NCI-H2107 (cell line): ENCODE measurements at places on chromosomes 7 and 10.
A peak's percentile ranks its signal among the peaks of the same experiment; 100 is the strongest.

DNA sequence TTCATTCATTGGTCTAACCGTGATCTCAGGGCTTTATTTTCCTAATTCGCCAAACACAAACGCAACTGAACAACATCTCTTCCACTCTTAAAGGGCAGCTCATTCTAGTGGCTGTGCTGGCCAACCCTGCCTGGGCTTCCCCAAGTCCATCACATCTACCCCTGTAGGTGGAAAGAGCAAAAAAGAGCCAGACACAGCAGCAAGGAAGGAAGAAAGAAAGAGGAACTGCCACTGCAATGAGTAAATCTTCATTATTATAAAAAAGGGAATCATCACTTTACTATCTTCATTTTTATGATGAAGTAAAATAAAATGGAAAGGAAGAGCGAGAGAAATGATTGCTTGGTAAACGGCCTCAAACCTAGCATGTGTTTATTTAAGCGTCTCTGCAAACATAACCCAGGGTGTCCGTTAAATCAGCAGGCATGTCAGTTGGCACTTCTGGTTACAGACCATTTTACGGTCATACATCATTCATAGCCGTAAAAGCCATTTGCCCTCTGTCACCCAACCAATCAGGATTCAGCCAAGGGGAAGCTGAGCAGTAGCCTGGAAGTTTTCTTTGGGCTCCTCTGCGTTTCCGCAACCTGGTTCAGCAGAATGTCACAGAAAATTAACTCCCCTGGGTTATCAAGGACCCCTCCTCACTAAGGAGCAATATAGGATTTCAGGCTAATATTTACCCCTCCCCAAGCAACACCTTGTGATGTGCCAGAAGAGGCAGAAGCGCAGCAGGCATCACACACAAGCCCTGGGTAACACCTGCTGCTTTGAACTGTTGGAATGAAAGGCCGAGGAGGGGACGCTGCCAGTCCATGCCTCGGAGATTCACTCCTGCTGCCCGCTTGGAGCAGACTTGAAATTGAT is 234.0 kb downstream of the SNX10 start:
- DNase-seq = no peak

GRCh38 chr10:26085549-26085948 is 131.0 kb upstream of the GAD2 start:
- DNase-seq = no peak

GRCh38 chr10:96450529-96451207 is 63.1 kb downstream of the TLL2 start:
- peak; percentile 3 for DNase-seq

DNA sequence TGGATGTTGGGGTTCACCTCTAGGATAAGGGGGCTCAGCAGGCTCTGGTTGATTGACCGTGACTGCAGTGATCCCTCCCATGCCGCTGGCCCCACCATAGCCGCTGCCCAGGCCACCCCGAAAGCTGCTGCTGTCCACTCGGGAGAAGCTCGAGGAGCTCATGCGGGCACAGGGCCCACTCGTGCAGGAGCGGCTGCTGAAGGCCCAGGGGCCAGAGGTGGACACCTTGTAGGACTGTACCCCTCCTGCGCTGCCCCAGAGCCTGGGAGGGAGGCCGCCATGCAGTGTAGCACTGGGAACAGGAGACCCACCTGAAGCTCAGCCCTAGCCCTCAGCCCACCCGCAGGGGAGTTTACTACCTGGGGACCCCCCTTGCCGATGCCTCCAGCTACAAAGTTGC is 70.0 kb downstream of the CHRM2 start:
- DNase-seq = no peak

- DNase-seq = no peak
Measured at GRCh38 chr10:80535671-80536360, 1.9 kb upstream of the SH2D4B start.

GRCh38 chr10:5281356-5281755 is 83.4 kb upstream of the UCN3 start:
- DNase-seq = no peak

DNA sequence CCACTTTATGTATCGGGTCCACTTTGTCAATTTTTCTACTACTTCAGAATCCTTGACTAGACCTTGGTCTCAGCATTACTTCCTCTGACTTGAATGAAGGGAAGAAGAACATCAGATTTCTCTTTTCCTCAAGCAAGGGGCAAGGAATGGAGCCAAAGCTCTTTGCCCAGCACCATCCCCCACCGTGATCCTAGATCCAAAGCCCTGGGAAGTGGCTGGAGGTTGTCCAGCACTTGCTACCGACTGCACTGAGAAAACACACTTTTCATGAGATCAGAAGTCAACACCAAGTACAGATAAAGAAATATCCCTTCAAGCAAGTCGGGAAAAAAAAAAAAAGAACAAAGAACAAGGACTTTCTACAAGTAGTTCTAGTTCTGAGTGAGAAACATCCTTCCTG is 102.1 kb upstream of the DDC start:
- no peak for DNase-seq

GRCh38 chr10:78407009-78407711 is 373.5 kb downstream of the RPS24 start:
- peak; percentile 9 for DNase-seq

- DNase-seq = no peak
Measured at GRCh38 chr10:93186653-93187052, 113.0 kb downstream of the CYP26A1 start.

- no peak for DNase-seq
Measured at GRCh38 chr10:116096526-116096925, 176.5 kb downstream of the GFRA1 start.

GRCh38 chr7:29623973-29624372 is 60.3 kb downstream of the PRR15 start:
- no peak for DNase-seq

GRCh38 chr7:105014693-105015389 is 836 bp downstream of the KMT2E start:
- DNase-seq = peak; percentile 16

DNA sequence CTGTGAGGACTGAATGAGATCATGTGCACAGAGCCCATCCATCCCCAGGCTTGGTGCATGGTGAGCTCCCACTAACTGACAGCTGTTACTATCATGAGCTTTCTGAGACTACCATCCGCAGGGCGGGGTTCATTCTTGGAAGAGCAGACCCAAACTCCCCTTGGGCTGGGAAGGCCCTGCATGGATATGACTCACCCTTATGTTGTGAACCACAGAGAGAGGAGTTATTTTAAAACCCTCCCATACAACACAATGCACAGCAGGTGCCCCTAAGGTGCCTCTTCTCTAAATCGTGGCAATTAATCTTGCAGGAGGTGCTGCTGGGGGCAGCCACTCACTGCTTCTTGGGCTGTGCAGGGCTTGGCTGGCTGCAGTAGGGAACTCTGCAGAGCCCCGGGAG is 219.1 kb downstream of the GFRA1 start:
- no peak for DNase-seq

DNA sequence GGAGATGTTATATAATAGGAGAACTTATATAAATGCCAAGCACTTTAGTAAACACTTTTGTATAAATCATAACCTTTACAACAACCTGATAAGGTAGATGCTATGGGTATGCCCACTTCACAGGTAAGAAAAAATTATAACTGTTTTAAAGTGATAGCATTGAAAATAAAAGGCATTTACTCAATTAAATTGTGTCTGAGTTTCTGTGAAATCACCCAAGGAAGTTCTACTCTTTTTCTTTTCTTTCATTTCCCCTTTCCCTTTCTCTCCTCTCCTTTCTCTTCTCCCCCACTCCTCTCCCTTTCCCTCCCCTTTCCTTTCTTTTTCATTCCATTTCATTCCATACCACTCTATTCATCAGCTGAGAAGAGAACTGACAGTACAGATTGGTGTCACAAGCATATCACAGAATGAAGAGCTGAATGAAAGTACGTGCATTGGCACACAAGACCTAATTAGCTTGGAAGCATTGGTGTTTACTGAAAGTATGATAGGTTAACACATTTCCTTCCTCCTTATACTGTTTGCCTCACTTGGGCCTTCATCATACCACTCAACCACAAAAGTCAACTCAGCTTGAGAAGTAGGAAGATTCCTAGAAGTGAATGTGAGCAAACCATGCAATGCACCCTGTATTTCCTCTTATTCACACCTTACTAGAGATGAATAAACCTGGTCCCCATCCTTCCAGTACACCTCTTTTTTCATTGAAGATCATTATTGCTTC is 117.9 kb upstream of the AGR3 start:
- DNase-seq = no peak

DNA sequence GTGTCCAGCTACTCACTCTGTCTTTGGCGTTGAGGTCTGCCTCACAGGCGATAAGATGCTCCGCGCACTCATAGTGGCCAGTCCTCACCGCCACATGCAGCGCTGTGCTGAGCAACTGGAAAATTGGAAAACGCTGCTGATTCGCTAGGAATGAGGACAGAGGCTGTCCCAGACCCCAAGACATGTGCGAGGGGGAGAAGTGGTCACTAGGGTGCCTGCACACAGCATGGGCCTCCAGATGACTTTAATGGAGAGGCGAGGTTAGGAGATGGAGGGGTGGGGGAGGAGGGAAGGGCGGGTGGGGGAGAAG is 5.2 kb downstream of the ANKRD1 start:
- no peak for DNase-seq

DNA sequence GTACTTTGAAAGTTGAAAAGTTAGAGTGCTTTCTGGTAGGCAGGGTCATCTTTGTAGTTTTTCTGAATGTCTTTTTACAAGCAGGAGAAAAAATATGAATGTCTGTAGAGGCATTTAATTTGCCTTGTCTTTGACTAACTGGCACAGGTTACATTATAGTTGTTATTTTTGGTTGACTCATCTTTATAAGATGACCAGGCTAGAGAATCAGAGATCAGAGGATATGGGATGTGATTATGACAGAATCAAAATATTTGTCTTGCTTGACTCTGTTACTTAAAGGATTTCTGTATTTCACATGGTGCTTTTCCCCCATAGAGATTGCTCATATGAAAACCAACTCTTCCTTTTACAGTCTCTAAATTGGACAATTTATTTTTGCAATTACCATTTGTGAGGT is 2.4 kb downstream of the ZMYND11 start:
- no peak for DNase-seq

GRCh38 chr7:115662120-115662519 is 368.4 kb downstream of the TFEC start:
- no peak for DNase-seq

- DNase-seq = no peak
Measured at GRCh38 chr10:17512341-17513001, 58.1 kb upstream of the ST8SIA6 start.

- DNase-seq = no peak
Measured at GRCh38 chr10:122587098-122587760, 26.7 kb downstream of the DMBT1 start.

GRCh38 chr7:51324206-51324898 is 7.7 kb upstream of the COBL start:
- DNase-seq = peak; percentile 36

DNA sequence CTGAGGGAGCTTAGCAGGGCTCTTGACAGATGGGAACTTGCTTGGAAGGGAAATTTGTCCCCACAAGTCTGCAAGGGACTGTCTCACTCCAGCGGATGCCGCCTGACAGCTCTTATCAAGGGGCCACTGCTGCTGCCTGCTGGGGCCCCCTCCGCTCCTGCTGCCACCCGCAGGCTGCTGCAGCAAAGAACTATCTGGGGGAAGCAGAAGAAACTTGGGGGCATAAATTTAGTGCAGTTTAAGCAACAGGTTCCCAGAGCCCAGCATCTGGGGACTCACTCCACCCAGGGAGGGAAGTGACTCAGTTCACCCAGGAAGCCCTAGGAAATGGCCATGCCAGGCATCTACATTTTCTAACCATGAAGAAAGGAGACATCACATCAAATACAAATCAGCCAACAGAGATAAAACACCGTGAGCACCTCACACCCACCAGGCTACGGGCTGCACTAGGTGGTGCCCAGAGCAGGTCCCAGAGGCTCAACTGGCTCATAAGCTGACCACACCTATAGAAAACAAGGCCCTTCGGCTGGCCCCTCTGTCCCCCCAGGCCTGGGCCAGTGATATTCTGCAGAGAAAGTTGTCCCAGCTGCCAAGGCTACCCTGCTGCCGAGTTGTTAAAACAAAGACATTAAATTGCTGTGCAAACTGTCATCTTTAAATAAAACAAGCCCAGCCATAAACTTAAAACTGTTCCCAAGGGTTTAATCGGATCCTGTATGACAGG is 3.7 kb downstream of the RGS10 start:
- no peak for DNase-seq

DNA sequence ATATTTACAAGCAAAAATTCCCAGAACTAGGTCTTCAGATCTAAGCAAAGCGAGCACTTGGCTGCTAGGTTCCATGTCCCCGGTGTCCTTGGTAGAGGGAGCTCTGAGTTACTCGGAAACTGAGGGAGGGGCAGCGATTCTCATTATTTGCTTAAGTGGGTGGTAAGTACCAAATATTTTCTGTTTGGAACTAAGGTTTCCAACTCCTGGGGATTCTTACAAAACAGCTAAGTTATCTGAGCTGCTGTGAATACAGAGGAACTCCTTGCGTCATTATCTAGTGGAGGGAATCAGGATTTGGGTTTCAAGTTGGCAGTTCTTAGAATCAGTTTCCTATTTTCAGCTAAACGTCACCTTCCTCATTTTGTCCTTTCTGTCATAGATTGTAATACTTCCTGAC is 76.8 kb upstream of the IKZF1 start:
- no peak for DNase-seq

DNA sequence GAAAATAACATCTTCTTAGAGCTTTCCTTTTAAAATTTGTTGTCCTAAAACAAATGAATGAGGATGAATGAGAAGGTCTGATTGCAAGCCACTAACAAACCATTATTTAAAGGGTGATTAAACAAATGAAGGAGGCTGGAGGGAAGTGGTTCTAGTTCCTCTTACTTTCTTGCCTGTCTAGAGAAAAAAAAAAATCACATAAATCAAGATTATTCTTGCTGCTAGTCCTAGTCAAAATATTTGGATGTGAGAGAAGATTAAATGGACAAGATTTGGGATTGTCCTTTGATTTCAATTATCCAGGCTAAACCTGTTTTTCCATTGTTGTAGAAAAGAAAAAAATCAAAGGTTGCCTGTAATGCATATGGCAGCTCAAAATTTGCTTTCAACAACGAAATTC is 3.3 kb downstream of the SKAP2 start:
- no peak for DNase-seq

DNA sequence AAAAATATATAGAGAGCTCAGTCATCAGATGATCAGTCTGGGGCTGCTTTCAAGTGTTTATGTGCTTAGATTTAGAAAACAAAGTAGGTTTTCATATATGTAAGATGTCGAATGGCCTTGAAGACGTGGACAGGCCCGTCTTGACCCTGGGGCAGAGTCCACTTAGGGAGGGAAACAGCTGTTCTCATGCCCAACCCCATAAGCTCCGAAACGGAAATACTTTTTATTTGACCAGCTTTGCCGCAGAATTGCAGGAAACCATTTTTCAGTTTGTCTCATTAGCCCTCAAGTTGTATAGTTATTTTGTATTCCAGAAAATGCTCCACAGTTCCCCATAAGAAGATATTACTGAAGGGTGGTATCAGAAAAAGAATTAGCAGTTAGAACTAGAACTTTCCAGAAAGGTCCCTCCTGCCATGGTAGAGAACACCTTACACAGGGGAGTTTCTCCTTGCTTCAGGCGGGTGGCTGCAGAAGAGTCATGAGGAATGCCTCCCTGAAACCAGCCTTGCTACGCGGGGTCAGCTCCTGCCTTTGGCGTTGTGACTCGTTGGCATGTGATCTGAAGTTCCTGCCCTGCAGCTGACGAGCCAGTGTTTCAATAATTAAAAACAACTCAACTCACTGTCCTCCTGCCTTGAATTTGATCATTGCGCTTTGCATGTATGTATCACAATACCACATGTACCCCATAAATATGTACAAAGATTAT is 192.7 kb downstream of the CELF2 start:
- DNase-seq = no peak

- no peak for DNase-seq
Measured at GRCh38 chr7:55308186-55308929, 56.8 kb upstream of the LANCL2 start.
